MCF 10A (cell line): ENCODE measurements at places on chromosomes 6 and 20.
A peak's percentile ranks its signal among the peaks of the same experiment; 100 is the strongest.

DNA sequence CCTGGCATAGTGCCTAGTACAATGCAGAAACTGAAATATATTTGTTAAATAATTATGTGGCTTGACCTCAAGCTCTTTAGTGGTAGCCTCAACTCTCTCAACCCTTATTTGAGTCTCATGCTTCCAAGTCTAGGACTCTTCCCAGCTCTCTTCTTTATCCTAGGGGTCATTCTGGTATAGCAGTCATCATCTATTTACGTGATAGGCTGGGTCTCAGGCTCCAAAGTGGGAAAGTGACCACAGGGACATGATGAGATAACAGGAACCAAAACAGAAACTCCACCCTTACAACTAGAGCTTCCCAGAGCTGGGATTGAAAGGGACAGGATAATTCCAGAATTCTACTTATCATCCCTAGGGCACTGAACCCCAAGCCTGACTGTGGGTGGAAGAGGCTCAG lies 17.7 kb upstream of the MAP3K7 start:
- DNase-seq = no peak

GRCh38 chr6:163955096-163955495 lies 540.6 kb downstream of the QKI start:
- peak; percentile 2 for DNase-seq

DNA sequence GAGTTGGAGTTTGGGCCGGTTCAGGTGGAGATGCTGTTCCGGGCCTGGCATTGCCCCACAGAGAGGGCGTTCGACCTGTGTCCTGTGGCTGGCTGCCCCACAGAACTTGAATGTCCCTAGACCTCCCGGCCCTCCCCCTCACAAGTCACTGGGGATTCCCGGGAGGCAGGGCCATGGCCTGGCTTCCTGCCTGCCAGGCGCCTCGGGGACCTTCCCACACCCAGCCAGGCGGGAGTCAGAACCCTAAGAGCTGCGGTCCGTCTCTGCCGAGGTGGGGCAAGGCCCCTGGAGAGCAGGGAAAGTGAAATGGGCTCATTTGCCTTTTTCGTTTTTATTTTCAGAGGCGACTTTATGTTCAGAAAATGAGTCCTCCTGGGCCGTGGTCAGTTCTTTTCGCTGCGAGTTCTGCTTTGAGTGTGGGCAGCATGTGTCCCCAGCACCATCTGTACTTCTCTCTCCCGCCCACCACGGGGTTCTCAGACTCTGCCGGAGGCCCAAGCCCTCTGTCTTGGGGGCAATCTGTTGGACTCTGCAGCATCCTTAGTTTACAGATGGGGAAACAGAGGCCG lies 8.5 kb downstream of the RBM38 start:
- no peak for DNase-seq

- DNase-seq = no peak
Measured at GRCh38 chr6:119132261-119132981, 54.0 kb upstream of the FAM184A start.

DNA sequence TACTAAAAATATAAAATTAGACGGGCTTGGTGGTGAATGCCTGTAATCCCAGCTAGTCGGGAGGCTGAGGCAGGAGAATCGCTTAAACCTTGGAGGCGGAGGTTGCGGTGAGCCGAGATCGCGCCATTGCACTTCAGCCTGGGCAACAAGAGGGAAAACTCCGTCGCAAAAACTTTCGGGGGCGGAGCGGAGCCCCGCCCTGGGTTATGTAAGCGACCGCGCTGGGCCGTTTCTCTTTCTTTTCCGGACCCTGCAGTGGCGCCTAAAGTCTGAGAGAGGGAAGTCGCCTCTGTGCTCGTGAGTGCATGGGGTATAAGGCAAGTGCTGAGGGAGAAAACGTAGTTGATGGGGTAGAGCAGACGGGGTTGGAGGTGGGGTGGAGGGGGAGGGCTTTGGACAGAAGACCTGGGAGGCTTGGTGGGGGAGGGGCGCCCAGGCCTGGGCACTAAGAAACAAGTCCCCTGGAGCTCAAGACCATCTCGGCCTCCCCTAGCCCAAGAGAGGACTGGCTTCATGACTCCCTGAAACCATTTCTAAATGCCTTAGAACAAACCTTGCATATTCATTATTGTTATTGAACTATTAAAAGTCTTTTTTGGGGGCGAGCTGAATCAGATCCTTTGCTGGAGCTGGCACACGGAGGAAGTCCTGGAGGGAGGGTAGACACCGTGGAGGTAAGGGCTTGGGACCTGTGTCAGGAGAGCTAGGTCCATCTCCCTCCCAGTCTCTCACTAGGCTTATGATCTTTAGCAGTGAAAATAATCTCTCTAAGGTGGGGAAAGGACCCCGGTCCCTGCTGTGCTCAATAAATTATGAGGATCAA lies 2.7 kb upstream of the MICA start:
- DNase-seq = peak; percentile 74

- DNase-seq = no peak
Measured at GRCh38 chr6:163608204-163608644, 193.7 kb downstream of the QKI start.

- DNase-seq = no peak
Measured at GRCh38 chr6:21382821-21383449, 210.6 kb upstream of the SOX4 start.

GRCh38 chr6:7139835-7140470 lies 32.2 kb downstream of the RREB1 start:
- DNase-seq = no peak
